Lower leg skin (tissue), 4 donors: ENCODE measurements at places on chromosomes 4 and X. TPM values are rescaled to one million over a fixed set of nuclear protein-coding genes. Genes with fewer than 3 reads are reported as not detected.

Gene BEX3
- total RNA-seq = 41.4 TPM

Gene GDI1
- total RNA-seq = 50.5 TPM

- no peak for DNase-seq
These were observed at the start of gene GABRB1 for GRCh38 chr4:47031011-47031678. Gene GABRB1, plus strand, starts transcription at chr4:47031567.

- DNase-seq = no peak
These were observed 315.8 kb downstream of the STIM2 start for GRCh38 chr4:27176400-27176799.

DNA sequence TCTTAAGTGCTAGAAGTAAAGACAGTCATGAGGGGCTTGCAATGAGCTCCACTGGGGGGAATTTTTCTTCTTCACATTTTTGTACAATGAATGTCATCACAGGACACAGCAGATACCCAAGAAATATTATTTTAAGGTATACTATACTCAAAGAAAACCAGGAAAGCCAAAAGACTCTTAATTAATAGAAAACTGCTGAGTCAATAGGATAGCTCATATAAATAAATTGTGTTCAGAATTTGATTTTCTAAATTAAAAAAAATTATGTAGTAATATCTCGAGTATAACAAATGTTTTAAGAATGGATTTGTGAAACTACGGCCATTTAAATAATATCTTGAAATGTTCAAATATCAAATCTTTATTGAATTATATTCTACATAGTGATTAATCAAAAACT lies 25.7 kb upstream of the CXCL8 start:
- no peak for DNase-seq

DNA sequence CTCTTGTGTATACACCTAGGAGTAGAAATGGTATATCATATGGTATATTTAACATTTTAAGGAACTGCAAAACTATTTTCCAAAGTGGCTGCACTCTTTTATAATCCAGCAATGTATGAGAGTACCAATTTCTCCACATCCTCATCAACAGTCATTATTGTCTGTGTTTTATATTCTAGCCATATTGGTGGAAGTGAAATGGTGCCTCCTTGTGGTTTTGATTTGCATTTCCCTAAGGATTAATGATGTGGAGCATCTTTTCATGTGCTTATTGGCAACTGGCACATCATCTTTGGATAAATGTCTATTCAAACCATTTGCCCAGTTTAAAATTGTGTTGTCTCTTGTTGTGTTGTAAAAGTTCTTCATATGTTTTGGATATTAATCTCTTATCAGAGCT lies 9.6 kb downstream of the BMP15 start:
- DNase-seq = no peak
